ENCODE measurements at places on chromosomes 6 and 20.
A peak's percentile ranks its signal among the peaks of the same experiment; 100 is the strongest.

- DNase-seq = peak; percentile 73
Measured at GRCh38 chr6:11911538-11911937, 100.6 kb upstream of the HIVEP1 start.

GRCh38 chr6:45566882-45567281, 189.1 kb upstream of the SUPT3H start:
- peak; percentile 88 for DNase-seq

DNA sequence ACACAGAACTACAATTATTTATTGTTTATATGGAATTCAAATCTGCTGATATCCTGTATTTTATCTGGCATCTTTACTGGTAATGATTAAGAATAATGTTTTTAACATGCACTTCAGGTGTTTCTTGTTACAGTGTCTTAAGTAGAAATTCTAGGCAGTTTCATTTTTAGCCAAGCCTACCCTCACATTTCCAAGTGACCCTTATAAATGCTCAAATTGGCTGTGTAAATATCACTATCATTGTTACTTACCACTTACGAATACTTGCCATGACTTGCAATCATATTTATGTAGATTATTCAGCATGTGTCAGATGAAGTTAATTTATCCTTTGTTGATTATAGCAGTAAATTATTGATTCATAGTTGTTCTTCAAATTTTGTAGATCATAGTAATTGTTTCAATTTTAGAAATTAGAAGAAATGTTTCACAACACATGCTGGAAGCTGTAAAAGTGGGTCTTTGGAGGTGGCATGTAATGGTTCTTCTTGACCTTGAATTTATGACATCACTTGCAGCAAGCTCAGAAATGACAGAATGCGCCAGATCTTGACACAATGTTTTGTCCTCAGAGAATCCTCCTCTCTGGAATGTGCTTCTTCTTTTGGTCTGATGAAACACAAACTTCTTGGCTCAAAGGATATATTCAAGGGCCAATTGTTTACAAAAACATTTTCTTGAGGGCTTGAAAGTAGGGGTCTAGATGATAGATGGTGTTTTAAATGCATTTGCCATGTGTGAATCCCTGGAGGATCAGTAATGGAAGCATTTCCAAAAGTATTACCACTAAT, 471.8 kb downstream of the COL12A1 start:
- DNase-seq = peak; percentile 6

DNA sequence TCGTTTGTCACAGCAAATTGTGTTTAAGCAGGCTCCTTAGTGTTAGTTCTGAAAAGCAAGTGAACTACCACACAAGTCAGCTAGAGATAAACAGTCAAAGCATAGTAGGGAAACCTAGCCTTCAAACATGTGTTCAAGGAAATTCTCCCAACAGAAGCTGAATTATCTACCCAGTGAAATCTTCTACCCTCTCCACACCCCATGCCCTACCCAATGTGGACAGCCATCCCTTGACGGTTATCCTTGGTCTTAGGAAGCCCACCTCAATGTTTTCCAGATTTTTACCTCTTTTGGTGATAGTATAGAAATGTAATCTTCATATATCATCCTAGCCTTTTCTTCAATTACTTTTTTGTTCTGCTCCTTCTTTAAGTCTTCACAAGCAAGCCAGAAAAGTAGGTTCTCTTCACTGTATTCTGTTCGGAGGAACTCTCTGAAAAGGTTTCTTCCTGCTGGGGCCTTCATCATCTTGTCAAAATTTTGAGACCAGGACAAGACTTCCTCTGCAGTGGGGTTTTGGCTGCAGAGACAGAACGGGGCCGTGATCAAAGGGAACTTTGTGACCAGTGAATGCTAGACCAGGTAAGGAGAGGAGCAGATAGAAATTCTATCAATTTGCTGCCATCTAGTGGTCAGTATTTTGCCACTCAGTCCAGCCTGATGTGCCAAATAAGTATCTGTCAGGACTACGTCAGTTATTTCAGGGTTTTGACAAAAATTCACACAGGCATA, 21.6 kb upstream of the MTRF1L start:
- DNase-seq = no peak

DNA sequence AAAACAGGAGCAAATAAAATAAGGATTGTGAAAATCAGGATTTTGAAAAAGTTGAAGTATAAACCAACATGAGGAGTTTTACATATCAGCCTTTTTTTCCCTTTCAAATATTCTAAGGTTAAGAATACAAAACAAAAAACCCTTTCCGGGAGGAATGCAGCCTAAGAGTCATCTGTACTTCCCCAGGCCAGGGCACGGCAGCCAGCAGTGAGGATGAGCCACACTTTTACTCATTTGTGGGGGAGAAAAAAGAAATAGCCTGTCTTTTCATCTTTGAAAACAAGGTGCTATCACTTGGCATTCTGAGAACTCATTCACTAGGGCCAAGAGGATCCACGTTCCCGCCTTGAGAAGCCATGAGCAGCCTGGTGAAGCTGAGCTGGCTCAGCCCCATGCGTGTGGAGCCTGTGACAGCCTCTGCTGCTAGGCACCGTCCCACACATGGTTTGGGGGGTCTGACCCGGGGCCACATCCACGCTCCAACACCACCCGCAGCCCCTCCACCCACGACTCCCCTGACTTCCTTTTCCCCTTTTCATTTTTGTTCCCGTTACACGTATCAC, 11.2 kb downstream of the SLC22A1 start:
- DNase-seq = peak; percentile 13

DNA sequence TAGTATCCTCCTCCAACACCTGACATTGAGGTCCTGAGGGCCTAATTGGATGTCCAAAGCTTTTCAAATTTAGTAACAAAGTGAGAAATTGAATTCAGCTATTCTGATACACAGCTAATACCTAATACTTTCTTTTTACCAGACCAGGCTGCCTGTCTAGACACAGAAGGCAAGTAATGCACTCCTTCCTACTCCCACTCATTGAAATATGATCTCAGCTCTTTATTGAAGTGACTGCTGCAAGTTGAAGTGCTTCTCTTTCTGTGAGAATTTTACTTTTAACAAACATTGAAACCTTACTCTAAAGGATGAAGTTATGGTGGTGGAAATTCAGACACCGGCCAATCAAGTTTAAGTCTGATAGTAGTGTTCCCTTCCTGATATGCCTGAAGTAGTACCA, 90.8 kb upstream of the OGFRL1 start:
- DNase-seq = peak; percentile 90

Measured in astrocyte (in vitro differentiated cells and primary cell).